Activated T-cell treated with anti-CD3 and anti-CD28 coated beads, Interleukin-2, amount 50 U/mL, for 48 hours (primary cell): ENCODE measurements at places on chromosomes 3 and 15.

DNA sequence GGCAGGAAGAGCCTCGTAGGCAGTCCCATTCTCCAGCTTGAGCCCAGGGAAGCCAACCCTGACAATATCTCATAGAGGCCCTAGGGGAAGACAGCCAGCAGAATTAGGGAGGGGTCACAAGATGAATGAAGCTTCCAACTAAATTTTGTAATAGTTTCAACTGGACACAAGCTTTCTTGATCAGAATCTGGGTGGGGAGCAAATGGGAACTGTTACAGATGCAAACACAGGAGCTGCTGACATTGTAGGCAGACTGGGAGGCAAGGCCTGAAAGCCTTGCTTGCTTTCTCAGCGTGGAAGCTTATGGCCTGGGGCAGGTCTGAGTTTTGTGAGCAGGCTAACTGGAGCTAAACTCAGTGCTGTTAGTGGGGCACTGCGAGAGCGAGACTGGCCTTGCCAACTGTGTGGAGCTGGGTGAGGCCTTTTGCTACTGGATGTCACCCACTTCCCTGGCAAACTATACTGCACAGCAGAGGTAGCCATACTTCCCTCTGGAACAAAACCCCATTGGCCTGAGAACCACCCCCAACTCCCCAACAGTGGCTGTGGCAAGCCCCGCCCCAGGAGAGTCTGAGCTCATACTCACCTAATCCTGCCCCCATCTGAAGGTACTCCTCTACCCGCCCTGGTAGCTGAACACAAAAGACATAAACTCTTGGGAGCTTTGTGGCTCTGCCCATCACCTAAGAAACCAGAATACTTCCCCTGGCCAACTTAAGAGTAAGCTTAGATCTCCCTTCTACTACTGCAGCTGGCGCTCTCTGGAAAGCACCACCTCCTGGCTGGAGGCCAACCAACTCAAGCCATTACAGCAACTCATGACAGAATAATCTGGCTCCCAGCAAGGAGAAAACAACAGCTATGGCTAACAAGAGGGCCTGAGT lies 42.9 kb downstream of the CFAP20DC start:
- DNase-seq, result no peak

DNA sequence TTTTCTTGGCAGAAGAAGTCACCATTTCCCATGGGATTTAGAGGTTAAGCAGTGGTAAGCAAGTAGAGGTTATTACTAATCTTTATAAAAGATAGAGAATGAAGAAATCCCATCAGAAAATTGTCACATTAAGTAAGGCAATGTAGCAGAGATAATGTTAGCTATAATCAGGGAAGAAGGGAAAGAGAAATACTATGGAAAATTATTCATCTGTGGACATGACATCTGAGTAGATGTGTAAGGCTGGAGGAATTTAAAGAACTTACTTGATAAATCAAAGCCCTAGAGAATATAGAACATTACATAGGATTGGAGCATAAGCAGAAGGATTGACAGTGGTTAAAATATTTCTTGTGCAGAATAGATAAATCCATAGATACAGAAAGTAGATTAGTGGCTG lies 553.1 kb upstream of the CBLB start:
- no peak for DNase-seq

GRCh38 chr15:39135989-39136388 lies 444.9 kb upstream of the THBS1 start:
- no peak for DNase-seq

GRCh38 chr3:30578479-30578878 lies 27.9 kb upstream of the TGFBR2 start:
- no peak for DNase-seq

GRCh38 chr15:77326366-77326765 lies 93.5 kb downstream of the PEAK1 start:
- no peak for DNase-seq

- DNase-seq, result no peak
Observed at GRCh38 chr3:164737174-164737573, 341.1 kb downstream of the SI start.

DNA sequence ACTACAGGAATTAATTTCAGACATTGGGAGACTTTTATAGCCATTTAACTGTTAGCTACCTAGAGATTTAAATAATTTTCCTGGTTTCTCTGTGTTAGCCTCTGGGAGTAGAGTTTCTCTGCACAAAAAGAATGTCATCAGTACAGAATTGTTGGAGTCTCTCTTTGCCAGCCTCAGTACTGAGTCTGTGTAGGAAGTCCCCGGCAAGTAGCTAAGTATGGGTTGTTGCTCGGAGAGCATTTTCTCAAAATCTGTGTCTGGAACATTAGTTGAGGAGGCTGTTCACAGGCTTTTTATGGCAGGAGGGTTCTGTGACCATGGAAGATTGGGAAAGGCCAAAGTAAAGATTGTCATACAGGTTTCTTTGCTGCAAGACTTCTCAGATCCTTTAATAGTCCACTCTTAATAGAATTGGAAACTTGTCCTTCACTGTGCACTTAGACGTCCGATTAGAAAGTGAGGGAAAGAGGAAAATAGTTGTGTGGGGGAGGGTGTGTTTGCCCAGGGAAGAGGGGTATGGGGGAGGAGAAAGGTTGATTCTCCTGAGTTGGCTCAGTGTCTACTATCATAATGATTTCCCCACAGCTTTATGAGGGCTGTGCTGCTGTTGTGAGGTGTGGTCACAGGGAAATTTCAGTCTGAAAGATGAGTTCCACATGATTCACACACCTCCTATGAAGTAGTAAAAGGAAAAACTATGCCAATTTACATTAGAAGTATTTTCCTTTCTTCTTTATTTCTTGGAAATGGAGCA lies 207.1 kb downstream of the PTPRG start:
- no peak for DNase-seq

GRCh38 chr3:193996641-193997089 lies 139.3 kb upstream of the HES1 start:
- DNase-seq, result no peak

DNA sequence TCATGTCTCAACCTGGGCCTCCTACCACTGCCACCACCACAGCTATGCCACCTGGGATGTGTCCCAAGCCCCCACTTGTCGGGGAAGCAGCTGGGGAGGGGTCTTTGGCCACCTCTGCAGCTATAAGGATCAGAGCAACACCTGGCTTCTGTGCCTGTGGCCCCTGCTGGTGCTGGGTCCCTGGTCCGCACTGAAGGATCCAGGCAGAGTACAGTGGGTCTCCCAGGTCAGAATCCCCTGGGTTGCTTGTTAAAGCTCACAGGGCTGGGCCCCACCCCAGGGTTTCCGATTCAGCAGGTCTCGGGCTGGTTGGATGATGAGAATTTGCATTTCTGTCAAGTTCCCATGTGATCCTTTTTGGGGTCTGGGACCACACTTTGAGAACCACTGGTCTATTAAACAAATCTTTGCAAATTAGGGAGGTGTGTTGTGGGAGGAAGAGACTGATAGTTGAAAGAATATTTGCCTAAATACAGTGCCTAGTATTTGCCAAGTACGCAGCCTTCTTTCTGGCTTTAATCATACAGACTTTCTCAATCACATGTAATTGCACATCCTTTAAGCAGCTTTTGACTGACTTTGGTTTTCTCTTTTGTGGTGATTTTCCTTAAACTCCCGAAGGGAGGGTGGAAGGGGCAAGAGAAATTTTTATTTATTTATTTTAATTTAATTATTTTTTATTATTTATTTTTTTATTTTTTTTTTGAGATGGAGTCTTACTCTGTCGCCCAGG lies 127.3 kb downstream of the IGF1R start:
- no peak for DNase-seq

GRCh38 chr3:169340065-169340464 lies 323.4 kb downstream of the MECOM start:
- no peak for DNase-seq

- DNase-seq, result no peak
Observed at GRCh38 chr3:58164199-58164879, 46.4 kb downstream of the DNASE1L3 start.

DNA sequence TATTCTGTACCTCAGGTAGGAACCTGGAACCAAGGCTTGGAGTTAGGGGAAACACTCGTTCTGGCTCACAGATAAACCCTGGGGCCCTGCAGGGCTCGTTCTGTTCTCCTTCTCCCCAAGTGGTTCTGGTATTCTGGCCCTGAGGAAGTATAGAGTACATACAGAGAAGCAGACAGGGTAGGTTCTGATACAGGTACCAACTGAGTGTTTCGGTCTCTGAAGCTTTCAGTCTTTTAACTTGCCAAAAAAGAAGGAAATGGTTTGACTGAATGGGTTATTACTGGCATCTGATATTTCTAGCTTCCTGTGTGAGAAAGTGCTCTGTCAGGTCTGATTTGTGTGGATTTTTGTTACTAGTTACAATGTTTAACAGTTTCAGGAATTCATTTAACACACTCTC lies 67.3 kb downstream of the UBE2E2 start:
- DNase-seq, result no peak

DNA sequence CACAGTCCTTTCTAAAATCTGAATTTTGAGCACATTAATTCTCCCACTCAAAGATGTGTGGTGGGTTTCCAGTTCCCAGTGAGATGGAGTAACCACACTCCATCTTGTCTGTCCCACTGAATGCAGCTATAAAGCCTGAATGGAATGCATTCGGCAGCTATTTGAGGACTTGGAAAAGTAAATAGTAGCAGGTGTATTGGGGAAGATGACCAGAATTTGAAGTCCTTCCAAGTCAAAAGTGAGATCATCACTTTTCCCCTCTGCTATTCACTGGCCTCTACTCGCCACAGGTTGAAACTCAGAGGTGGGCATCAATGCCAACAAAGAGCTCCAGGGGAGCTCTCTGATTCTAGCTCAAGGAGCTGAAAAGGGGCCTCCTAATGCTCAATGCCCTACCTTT lies 8.1 kb upstream of the GNB5 start:
- no peak for DNase-seq

DNA sequence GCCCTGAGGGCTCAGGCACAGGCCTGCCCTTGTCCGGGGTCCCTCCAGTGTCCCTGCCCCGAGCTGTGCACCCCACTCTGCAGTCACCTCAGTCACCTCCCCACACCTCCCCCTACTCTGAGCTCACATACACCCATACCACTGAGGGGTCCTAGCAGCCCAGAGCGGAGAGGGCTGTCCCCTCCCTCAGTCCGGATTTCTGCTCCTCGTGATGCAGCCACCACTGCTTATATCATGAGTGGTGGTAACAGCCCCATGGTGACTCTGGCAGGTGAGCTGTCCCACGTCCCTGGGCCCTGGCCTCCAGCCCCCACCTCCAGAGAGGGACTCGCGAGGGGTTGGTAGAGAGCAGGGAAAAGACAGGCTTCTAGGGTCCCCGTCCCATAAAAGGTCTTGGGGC lies 8.0 kb downstream of the CSPG4 start:
- DNase-seq, result no peak

DNA sequence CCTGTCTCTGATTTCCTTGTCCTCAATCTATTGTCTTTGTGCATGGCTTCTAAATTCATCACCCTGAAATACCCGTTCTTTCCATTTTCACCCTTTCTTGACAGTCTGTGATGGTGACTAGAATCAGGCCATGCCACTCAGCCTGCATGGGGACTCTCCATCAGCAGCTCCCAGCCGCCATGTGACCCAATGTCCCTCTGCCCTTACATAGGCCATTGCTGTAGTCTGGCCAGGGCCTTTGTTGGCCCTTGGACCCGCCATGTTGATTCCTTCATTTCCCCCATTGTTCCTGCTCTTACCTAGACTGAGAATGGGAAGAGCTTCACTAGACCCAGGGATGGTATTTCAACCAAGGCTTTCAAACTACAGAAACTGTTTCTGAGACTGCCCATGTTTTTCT lies 45.8 kb downstream of the SPSB4 start:
- DNase-seq, result no peak

DNA sequence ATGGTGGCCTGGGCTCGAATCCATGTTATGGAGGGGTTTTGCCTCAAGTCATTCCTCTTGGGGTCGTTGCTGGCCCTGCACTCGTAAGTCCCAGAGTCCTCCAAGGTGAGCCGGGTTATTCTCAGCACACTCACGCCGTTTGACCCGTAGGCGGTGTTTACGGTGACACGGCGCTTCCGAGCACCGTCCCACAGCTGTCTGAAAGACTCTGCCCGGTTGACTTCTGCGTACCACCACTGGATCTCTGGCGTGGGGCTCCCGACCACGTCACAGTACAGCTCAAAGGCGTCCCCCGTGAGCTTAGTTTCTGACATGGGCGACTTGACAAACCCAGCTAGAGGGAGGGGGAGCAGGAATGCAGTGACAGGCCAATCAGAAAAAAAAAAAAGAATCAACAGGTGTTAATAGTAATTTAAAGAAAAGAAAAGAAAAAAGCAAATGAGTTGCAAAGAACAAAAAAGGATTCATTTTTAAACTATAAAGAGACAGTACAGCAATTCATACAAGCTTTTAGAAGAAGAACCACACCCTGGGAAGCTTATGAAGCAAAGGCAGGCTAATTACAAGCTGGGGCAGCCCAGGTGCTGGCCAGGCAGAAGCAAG lies 36.1 kb downstream of the NPTN start:
- DNase-seq, result no peak

DNA sequence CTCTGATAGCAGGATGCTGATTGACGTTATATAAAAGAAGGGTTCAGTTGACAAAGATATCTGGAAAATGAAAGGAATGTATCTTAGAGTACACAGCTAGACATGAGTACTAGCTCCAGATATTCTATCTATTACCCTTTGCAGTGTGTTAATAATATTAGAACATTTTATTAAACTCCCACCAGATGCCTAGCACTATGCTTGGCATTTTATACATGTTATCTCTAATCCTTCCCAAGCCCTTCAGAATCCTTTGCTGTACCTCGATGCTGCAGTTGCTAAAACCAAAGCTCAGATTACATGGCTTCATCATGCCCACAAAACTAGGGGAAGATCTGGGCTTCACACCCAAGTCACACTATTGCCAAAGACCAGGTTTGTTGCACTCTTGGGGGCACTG lies 350.1 kb upstream of the AZI2 start:
- no peak for DNase-seq

DNA sequence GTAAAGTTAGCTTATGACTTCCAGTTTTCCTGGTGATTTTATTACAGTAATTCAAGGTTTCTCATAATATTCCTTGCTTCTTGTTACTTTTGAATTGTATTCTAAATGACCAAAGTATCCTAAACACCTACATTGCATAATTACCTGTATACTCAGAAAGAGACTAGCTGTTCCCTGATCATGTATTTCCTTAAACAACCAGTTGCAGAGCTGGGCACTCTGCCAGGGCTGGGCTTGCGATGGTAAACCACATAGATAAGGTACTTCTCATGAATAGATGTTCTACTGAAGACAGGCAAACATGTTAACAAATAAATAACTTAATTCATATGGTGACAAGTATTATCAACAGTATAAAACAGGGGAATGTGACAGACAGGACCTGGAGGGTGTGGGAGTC lies 142.3 kb upstream of the WNT5A start:
- DNase-seq, result no peak

- DNase-seq, result peak; percentile 15
Observed at GRCh38 chr3:6779140-6779539, 81.8 kb upstream of the GRM7 start.

- no peak for DNase-seq
Observed at GRCh38 chr3:159672728-159673688, 315.6 kb upstream of the IL12A start.

- no peak for DNase-seq
Observed at GRCh38 chr3:71423151-71423906, 160.2 kb downstream of the FOXP1 start.

DNA sequence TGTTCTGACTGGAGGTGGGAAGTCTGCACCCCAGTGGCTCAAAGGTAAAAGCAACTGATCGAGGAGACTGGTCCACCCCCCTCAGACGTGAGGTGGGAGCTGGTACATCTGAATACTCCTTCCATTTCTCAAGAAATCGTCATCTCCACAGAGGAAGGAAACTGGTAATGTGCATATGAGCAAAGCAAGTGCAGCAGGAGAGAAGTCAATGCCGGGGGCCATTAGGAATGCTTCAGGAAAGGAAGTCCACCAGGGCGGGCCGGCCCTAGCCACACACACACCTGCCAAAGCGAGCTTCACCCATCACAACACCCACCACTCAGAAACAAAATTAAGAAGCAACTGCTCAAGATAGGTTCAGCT lies 8.5 kb downstream of the TBC1D2B start:
- no peak for DNase-seq
